Umbilical cord (tissue), 2 donors: ENCODE measurements at places on chromosomes 12 and 14.

DNA sequence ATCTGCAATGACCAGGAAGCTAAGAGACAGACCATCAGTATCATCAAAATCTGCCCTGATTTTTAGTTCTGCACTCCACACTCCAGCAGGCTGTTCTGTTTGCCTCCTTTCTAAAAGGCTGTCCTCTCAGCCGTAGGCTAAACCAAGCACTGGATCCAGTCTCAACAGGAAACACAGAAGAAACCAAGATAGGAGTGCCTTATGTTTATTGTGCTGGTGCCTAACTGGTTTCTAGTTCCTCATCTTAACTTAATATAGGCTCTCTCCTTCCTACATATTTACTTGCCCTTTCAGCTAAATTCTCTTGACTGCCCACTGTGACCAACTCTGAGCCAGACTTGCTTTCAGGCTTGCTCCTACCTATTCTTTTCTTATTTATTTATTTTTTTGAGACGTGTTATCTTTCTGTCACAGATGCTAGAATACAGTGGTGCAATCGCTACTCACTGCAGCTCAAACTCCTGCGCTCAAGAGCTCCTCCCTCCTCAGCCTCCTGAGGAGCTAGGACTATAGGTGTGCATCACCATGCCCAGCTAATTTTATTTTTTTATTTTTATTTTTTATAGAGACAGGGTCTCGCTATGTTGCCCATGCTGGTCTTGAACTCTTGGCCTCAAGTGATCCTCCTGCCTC lies 30.8 kb downstream of the GALNT4 start:
- peak; percentile 5 for DNase-seq

- DNase-seq: no peak
Observed at GRCh38 chr12:59036973-59037762, 116.9 kb upstream of the LRIG3 start.

GRCh38 chr12:6827982-6828780 lies at the start of gene P3H3:
Gene P3H3 (plus strand): TSS chr12:6828407. CDS start chr12:6828441, 34 bp downstream.
- DNase-seq: peak; percentile 77

- DNase-seq: peak; percentile 87
Observed at GRCh38 chr12:29796823-29797263, 13.1 kb upstream of the TMTC1 start.

GRCh38 chr12:54131641-54132280 lies 57.0 kb downstream of the SMUG1 start:
- DNase-seq: no peak

GRCh38 chr12:22527999-22528398 lies 16.3 kb downstream of the C2CD5 start:
- peak; percentile 52 for DNase-seq

DNA sequence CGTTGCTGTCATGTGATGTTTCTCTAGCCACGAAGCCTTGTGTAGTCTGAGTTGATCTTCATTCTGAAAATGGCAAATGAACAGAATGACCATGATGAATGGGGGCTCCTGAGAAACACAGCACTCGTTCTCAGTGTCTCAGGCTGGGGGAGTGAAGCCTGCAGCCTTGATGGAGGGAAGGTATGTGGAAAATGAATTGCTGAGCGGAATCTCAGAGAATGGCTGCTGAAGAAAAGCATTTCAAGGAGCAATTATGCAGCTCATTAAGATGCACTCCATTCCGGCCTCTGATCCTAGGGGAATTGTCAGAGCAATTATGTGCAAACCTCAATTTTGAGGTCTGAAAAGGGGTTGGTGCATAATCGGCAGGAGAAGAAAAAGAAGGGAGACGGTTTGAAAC lies 167.1 kb downstream of the CHST11 start:
- no peak for DNase-seq

- DNase-seq: no peak
Observed at GRCh38 chr12:104304261-104305009, 896 bp downstream of the EID3 start.
